ENCODE measurements at places on chromosomes 5 and 9. TPM values are rescaled to one million over a fixed set of nuclear protein-coding genes. Genes with fewer than 3 reads are reported as not detected.

DNA sequence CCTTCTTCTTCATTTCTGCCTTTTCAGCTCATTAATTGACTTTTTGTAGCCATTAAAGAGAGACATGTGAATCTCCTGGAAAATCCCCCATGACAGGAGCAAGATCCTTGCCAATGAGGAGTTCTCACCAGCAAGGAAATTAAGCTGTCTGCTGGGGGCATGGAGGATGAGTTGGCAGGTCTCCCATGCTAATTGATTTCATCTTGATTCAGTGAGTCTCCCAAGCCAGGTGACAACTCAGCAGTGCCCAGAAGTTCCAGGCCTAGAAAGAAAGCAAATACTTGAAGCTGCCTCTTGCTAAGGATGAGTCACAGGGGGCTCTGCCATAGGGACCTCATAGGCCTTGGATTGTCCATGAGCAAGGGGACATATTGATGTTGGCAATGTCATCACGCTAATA lies 30.0 kb upstream of the ADRA1B start:
- no peak for DNase-seq

GRCh38 chr5:65252977-65253376 lies 228.7 kb downstream of the ADAMTS6 start:
- DNase-seq = no peak

DNA sequence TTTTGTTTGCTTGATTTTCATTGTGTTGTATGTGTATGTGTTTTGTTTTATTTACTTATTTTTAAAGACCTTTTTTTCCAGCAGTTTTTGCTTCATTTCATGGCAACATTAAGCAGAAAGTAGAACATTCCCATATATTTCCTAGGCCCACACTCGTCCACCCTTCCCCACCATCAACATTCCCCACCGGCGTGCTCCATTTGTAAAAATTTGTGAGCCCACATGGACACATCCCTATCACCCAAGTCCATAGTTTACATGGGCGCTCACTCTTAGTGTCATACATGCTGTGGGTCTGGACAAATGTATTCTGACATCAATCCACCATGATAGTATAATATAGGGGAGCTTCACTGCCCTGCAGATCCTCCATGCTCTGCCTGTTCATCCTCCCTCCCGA lies 133.8 kb downstream of the ADAMTS16 start:
- no peak for DNase-seq

GRCh38 chr5:38660194-38660668 lies 103.8 kb upstream of the LIFR start:
- DNase-seq = peak; percentile 69

DNA sequence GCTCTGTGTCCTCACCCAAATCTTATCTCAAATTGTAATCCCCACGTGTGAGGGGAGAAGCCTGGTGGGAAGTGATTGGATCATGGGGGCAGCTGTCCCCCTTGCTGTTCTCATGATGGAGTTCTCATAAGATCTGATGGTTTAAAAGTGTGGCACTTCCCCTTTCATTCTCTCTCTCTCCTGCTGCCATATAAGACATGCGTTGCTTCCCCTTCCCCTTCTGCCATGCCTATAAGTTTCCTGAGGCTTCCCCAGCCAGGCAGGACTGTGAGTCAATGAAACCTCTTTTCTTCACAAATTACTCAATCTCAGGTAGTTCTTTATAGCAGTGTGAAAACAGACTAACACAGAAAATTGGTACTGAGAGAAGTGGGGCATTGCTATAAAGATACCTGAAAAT lies 107.7 kb downstream of the DMAC1 start:
- DNase-seq = no peak

C7 gene
- polyA plus RNA-seq = 148 TPM

GRCh38 chr9:32596096-32596865 lies 23.3 kb upstream of the NDUFB6 start:
- DNase-seq = no peak

HAPLN1 gene
- polyA plus RNA-seq = 9.7 TPM
